ENCODE measurements at places on chromosomes 2 and 18. TPM values are rescaled to one million over a fixed set of nuclear protein-coding genes. Genes with fewer than 3 reads are reported as not detected.

MLPH gene
- total RNA-seq: 244 TPM

DNA sequence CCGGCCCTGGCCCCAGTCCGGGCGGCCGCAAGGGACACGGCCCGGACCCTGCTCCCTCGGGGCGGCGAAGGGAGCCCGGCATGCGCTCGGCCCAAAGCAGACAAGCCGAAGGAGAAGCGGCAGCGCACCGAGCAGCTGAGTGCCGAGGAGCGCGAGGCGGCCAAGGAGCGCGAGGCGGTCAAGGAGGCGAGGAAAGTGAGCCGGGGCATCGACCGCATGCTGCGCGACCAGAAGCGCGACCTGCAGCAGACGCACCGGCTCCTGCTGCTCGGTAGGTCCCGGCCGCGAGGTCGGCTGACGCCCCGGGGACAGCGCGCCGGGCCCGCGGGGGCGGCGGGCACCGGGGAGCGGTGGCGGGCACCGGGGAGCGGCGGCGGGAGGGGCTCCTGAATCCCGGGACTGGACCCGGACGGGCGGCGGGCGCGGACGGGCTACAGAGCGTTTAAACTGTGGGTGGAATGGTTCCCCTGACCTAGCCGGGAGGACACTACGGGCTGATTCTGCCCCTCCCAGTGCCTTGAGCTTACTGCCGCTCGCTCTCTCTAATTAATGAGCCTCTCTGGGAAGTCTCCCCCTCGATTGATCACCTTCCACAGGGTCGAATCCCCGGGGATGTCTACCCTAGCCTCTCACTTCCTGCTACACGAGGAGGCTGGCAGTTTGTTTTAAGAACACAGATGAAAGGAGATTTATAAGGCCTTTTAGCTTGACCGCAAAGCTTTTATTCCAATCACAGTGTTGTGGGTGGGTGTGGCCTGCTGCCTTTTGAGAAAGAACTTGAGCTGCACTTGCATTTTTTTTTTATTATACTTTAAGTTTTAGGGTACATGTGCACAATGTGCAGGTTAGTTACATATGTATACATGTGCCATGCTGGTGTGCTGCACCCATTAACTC, 853 bp downstream of the GNAL start:
- H3K36me3 ChIP-seq: no peaks in the 10 kb centered on the region
- DNase-seq: peak; percentile 35
- peaks cover 65% of the 10 kb centered on the region for H3K27me3 ChIP-seq
- H3K4me1 ChIP-seq: no peaks in the 10 kb centered on the region
- peak overlapping the region; percentile 52 for H3K4me3 ChIP-seq
- peak overlapping the region; percentile 21 for H3K27ac ChIP-seq

DNA sequence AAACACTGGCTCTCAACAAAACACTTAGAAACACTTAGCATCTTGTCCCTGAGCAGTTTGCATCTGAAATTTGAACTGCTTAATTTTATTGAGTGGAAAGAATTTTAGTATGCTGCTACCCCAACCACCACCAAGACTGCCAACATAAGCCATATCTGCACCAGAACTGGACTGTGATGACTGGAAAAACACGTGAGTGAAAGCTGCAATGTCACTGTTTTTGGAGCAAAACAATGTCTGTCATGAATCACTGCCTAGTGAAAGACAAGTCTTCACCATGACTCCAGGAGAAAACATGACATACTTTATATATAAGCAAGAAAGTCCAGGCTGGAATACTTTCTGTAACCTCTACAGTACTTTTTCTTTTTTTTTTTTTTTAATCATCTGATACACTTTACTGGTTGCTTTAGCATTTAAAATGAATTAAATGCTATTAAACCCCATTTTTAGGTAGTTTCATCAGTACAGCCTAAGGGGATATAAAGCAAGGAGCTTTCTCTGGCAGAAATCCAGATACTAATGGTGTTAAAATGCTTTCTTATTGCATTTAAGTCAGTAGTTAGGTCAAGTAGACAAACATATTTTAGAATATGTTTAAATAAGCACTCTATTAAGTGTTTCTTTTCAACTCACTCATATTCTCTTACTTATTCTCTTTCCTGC, 2129.4 kb upstream of the PIK3C3 start:
- H3K27ac ChIP-seq: no peak overlapping the region
- no peaks in the 10 kb centered on the region for H3K27me3 ChIP-seq
- no peak for DNase-seq
- no peaks in the 10 kb centered on the region for H3K4me1 ChIP-seq
- no peak overlapping the region for H3K4me3 ChIP-seq
- H3K36me3 ChIP-seq: no peaks in the 10 kb centered on the region

SNED1 gene
- total RNA-seq: 36.4 TPM

AMMECR1L gene
- total RNA-seq: 13.6 TPM

GRCh38 chr2:88176352-88176984, 6.3 kb downstream of the THNSL2 start:
- H3K27ac ChIP-seq: no peak overlapping the region
- H3K4me3 ChIP-seq: no peak overlapping the region
- H3K4me1 ChIP-seq: no peaks in the 10 kb centered on the region

DNA sequence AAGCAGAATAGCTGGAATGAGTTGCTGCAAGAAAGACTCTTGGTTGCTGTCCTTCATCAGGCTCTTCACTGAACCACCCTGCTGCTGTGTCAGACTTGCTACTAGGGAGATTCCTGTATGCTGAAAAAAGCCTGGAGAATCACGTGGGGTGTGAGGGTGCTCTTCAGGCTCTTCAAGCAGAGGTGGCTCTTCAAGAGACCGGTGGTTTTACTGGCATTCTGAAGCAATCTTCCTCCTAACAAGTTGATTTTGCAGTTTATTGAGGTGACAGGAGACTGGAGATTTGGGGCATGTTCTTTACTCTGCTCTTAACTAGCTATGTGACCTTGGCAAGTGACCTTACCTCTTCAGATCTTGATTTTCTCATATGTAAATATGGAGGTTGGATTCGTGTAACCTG, 14.1 kb downstream of the TMEM178A start:
- H3K4me3 ChIP-seq: no peak overlapping the region
- H3K27ac ChIP-seq: no peak overlapping the region
- DNase-seq: no peak
- no peaks in the 10 kb centered on the region for H3K4me1 ChIP-seq
- no peaks in the 10 kb centered on the region for H3K36me3 ChIP-seq
- no peaks in the 10 kb centered on the region for H3K27me3 ChIP-seq

- H3K27ac ChIP-seq: no peak overlapping the region
- no peak for DNase-seq
- no peaks in the 10 kb centered on the region for H3K27me3 ChIP-seq
- H3K4me1 ChIP-seq: peaks cover 5% of the 10 kb centered on the region
- no peak overlapping the region for H3K4me3 ChIP-seq
- peaks cover 95% of the 10 kb centered on the region for H3K36me3 ChIP-seq
Observed at GRCh38 chr2:101265893-101266499, 13.3 kb downstream of the CNOT11 start.

DNA sequence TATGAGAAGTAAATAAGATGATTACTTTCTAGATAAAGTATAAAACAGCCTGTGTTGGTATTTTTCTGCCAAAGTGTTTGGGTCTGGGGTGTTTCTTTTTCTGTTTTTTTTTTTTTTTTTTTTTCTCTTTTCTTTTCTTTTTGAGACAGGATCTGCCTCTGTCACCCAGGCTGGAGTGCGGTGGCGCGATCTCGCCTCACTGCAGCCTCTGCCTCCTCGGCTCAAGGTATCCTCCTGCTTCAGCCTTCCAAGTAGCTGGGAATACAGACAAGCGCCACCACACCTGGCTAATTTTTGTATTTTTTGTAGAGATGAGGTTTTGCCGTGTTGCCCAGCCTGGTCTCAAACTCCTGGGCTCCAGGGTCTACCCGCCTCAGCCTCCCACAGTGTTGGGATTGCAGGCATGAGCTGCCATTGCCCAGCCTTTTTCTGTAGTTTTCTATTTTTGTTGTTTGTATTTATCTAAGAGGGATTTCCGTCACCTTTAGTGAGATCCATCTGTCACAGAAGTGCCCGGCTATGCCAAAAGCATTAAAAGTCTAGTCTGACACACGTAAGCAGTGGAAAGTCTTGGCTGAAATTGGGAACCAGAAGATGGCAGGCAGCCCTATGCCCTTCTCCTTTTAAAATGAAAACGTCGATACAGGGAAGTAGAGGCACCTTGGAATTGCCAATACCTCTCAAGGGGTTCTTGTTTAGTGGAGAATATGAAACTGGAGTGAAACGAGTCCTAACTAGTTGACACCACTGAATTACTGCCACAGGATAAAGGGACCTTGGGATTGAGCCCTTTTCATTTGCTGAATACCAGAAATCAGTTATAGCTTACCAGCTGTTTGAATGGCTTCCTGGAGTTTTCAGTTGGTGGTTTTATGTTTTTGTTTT, 14.0 kb downstream of the UGP2 start:
- H3K4me3 ChIP-seq: no peak overlapping the region
- H3K27me3 ChIP-seq: no peaks in the 10 kb centered on the region
- peak overlapping the region; percentile 51 for H3K27ac ChIP-seq
- peaks cover 42% of the 10 kb centered on the region for H3K36me3 ChIP-seq
- H3K4me1 ChIP-seq: no peaks in the 10 kb centered on the region

GRCh38 chr2:222050981-222051380, 247.8 kb downstream of the PAX3 start:
- no peaks in the 10 kb centered on the region for H3K36me3 ChIP-seq
- no peak overlapping the region for H3K27ac ChIP-seq
- no peak for DNase-seq
- peaks cover 41% of the 10 kb centered on the region for H3K27me3 ChIP-seq
- no peaks in the 10 kb centered on the region for H3K4me1 ChIP-seq

DNA sequence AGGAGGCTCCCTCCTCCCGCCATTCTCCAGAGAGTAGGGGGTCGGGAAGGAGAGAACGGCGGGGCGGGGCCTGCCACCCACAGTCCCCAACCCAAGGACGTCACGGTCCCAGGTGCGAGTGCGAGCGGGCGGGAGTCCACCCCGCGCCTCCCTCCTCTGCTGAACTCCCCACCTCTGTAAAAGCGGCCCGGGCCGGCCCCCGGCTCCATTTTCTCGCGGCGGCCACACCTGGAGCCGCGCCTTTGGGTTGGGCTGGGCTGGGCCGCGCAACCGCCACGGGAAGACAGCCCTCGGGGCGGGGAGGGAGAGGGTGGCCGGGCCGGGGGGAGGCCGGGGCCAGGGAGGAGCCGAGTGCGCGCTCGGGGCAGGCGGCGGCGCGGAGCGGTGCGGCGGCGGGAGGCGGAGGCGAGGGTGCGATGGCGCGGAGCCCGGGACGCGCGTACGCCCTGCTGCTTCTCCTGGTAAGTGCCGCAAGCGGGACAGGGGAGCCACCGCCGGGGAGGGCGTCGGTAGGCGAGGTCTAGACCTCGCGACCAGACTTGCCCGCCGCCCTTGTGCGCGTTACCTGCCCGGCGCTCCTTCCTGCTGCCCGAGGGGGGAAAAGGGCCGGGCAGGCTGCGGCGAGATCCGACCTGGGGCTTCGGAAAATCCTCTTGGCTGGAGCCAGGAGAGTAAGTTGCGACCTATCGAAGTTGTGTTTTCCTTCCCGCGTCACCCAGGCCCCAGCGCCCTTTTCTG, at the start of gene DSG2:
TSS of gene DSG2 (plus strand) at position 342 of the 738 bp plus-strand sequence. CDS start at position 417, 75 bp downstream.
- H3K27ac ChIP-seq: peak within 1 kb of the TSS; percentile 74
- peaks cover 10% of the 10 kb centered on the region for H3K4me1 ChIP-seq
- H3K36me3 ChIP-seq: no peaks in the 10 kb centered on the region
- H3K27me3 ChIP-seq: peaks cover 16% of the 10 kb centered on the region

DNA sequence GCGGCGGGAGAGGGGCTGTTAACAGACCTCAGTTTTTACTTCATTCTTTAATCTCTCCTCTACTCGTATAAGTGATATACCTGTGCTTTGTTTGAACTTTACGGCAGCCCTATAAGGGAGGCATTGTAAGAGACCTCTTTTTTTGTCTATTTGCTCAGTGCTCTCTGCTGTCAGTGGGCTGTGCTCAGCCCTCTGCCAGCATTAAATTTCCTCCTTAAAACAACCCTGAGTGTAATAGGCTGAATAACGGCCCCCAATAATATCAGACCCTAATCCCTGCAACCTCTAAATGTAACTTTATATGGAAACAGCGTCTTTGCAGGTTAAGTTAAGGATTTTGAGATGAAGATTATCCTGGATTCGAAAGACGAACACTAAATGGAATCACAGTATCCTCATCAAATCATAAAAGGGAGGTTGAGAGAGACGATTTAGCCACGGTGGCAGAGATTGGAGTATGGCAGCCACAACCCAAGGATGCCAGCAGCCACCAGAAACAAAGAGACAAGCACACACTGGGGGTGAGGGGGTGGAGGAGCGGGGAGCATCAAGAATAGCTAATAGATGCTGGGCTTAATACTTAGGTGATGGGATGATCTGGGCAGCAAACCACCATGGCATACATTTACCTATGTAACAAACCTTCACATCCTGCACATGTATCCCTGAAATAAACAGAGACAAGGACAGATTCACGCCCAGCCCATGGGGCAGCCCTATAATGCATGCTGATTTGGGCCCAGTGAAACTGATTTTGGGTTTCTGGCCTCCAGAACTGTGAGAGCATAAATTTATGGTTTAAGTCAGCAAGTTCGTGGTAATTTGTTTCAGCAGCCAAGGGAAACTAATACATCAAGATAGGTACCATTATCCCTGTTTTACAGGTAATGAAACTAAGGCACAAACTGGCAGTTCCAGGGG, 894 bp upstream of the FARSB start:
- peak overlapping the region; percentile 93 for H3K27ac ChIP-seq
- DNase-seq: no peak
- H3K27me3 ChIP-seq: no peaks in the 10 kb centered on the region
- no peaks in the 10 kb centered on the region for H3K36me3 ChIP-seq
- peaks cover 11% of the 10 kb centered on the region for H3K4me1 ChIP-seq

SH3BP4 gene
- total RNA-seq: 35.0 TPM

FOXI3 gene
- total RNA-seq: not detected

DNA sequence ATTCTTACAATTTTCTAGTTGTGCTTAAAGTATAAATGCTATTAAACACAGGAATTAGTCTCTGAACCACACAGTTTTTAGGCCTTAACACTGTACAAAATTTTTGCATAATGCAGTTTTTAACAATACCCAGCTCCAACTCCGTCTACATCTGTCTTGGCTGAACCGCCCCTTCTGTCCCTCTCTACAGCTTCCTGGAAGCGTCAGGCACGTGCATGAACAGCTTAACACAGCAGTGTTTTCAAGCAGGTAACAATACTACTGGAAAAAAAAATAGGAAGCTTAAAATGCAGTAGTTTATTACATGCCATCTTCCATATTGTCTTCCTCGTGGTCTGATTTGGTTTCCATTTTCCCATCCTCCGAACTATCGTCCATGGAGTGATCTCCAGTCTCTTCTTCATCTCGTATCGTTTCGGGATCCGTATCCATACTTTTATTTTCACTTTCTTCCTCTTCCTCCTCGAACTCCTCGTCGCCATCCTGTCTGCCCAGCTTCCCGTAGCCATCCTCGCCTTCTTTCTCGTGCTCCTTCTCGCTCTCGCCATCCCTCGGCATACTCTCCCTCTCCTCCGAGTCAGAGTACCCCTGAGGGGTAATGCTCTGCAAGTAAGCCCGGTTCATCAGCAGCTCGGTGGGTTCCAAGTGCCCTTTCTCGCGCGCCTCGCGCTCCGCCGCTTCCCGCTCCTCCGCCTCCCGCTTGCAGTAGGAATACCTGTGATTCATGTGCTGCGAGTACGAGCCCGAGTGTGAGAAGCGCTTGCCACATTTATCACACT, 130.6 kb downstream of the ZEB2 start:
- no peaks in the 10 kb centered on the region for H3K36me3 ChIP-seq
- DNase-seq: peak; percentile 69
- no peaks in the 10 kb centered on the region for H3K4me1 ChIP-seq
- no peak overlapping the region for H3K27ac ChIP-seq
- no peaks in the 10 kb centered on the region for H3K27me3 ChIP-seq

CCDC148 gene
- total RNA-seq: 0.64 TPM

Data from left lung (tissue), 14 donors.